AG09309 (cell line): ENCODE measurements at places on chromosomes 5 and 9.

- DNase-seq, result no peak
These were observed 3.0 kb upstream of the CARD9 start for GRCh38 chr9:136376457-136376856.

- no peak for DNase-seq
These were observed 17.4 kb downstream of the UBTD2 start for GRCh38 chr5:172266071-172266675.

- no peak for DNase-seq
These were observed 105.2 kb downstream of the ROR2 start for GRCh38 chr9:91844701-91845291.

- no peak for DNase-seq
These were observed 1208.3 kb downstream of the MAT2B start for GRCh38 chr5:164713682-164714081.

- no peak for DNase-seq
These were observed 59.1 kb upstream of the ZFAND5 start for GRCh38 chr9:72424131-72424530.
